ENCODE measurements at places on chromosomes 7 and 10.

- no peak for DNase-seq
Measured at GRCh38 chr7:6153646-6154541, 118.5 kb downstream of the CYTH3 start.

- no peak for DNase-seq
Measured at GRCh38 chr10:23525406-23525805, 86.5 kb downstream of the OTUD1 start.

GRCh38 chr7:151895008-151895630, 18.2 kb upstream of the PRKAG2 start:
- DNase-seq, result no peak

GRCh38 chr7:2403718-2404648, 572 bp downstream of the CHST12 start:
- DNase-seq, result peak; percentile 74

DNA sequence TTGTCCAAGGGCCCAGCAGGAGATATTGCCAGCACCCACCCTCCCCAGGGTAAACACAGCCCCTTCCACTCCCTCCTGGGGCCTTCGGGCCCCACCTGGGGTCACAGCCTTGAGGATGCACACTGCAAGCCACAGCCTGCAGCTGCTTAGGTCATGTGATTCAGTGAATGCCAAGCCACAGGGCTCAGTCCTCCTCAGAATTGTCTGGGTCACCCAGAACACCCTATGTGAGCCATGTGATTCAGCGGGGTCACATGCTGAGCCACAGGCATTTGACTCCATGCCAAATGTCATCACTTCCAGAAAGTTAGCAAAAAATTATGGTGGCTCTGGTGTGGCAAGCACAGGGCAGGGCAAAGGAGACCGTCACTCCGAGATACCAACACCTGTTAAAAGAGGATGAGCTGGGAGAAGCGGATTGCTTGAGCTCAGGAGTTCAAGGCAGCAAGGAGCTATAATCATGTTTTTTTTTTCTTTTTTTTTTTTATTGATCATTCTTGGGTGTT, 17.2 kb upstream of the PSAP start:
- DNase-seq, result no peak

DNA sequence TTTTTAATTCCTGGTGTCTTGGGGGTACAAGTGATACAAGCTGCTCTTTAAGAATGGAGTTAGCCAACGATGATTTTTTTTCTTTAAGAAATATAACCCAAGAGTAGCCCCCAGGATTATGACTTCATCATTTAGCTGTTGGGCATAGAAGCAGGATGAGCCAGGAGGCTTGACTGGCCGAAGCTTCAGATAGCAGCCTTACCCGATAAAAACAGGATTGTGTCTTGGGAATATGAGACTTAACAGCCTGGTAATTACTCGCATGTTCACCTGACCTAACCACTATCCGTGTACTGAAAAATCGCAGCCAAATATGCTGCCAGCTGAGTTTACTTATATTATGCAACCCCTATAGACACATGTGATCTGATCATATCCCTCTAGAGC, 346.0 kb upstream of the BMPER start:
- no peak for DNase-seq

GRCh38 chr10:130213286-130214080, 77.3 kb downstream of the GLRX3 start:
- DNase-seq, result no peak

GRCh38 chr7:140591180-140591902, 49.3 kb downstream of the DENND2A start:
- DNase-seq, result no peak

DNA sequence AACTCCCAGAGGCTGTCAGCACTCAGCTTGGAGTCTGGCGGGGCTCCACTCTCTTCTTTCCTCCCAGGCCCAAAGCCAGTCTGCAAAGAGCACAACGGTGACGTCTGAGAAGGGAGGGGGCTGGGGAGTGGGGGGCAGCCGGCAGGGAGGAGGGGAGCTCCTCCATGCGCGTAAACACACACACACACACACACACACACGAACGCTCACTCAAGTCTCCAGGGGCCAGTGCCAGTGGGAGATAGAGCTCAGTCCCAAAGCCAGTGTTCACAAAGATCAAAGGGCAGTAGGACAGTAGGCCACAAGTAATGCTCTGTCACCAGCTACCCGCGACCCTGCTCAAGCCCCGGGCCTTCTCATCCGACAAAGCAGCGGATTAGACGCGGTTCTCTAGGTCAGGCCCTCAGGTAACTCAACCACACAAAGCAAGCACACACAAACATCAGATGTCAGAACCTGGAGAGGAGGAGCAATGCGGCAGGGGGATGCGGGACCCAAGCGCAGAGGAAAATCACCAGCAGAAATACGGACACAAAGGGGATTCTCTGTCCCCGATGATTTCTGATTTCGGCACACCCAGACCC, 19.9 kb downstream of the TCAF1 start:
- no peak for DNase-seq

DNA sequence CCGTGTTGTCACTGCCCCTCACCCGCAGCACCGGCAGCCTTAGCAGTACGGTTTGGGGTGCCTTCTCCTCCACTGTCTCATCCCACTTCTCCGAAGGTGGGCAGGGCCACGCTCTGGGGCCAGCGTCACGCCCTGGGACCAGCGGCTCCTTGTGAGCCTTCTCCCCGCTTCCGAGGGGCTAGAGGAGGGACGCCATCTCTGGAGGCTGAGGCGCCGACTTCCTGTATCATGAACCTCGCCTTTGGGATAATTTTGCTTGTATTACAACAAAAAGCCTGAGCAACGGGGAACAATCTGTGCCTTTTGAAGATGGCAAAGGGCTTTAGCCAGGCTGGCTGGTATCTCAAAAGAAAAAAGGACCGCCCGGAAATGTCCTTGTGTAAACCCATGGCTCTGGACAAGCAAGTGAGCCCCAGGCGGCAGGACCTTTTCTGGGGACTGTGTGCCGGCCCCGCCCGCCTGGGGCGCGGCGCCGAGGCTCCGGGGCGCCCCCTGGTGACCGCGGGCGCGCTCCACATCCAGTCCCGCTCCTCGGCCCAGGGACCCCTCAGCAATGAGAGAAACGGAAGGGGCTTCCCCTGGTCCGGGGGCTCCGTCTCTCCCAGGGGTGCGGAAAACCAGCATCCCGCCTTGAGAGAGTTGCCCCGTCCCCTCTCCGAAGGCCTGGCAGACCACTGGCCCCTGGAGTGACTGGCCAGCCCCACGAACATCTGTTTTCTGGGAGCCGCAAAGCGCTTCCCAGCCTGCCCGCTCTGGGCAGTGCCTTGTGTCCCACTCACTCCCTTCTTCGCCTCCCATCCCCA, 3.8 kb downstream of the DEPP1 start:
- peak; percentile 91 for DNase-seq

DNA sequence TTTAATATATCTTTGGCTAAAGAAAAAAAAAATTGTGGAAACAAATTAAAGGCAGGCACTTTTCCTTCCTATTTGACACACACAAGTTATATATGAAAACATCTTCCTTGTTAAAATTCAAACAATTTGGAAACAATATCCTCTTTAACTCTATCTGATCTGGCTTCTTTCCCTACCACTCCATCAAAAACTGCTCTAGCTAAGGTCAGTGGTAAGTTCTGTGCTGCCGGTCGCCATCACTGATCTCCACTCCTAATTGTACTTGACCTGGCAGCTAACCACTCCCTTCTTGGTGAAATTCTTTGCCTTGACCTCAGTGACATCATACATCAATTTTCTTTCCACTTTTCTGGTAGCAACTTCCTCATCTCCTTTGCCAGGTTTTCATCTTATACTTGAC, 47.9 kb upstream of the MRLN start:
- DNase-seq, result no peak

- DNase-seq, result no peak
Measured at GRCh38 chr7:117802660-117803059, 70.6 kb downstream of the CTTNBP2 start.
